ENCODE measurements at places on chromosomes 4 and X. TPM values are rescaled to one million over a fixed set of nuclear protein-coding genes. Genes with fewer than 3 reads are reported as not detected.

Gene PRPS2
- 22.5 TPM for total RNA-seq

Gene PARM1
- total RNA-seq, result 18.9 TPM

Gene ODAM
- total RNA-seq, result not detected

Gene TBC1D19
- 29.8 TPM for total RNA-seq

Gene FHDC1
- total RNA-seq, result 12.2 TPM

Gene EDA
- total RNA-seq, result 7.6 TPM

Gene GLRA3
- total RNA-seq, result not detected

Gene ASB11
- 4.8 TPM for total RNA-seq

Gene SMIM10
- total RNA-seq, result 2.3 TPM

Gene NSG1
- total RNA-seq, result 13.3 TPM

Gene NEXMIF
- 1.7 TPM for total RNA-seq

Gene XIAP
- total RNA-seq, result 34.6 TPM

Gene NPFFR2
- not detected for total RNA-seq

Gene NHSL2
- 6.9 TPM for total RNA-seq

Gene ACSL4
- 34.9 TPM for total RNA-seq

Gene CPE
- total RNA-seq, result 87.3 TPM

Gene DUSP21
- not detected for total RNA-seq

Gene NOX1
- not detected for total RNA-seq

Gene MAGEA10
- not detected for total RNA-seq

Gene FAM47E
- 2.1 TPM for total RNA-seq

Gene PCDH7
- total RNA-seq, result 42.6 TPM

Gene TACR3
- 0.49 TPM for total RNA-seq

Gene FAM149A
- 5.3 TPM for total RNA-seq

Gene RGN
- total RNA-seq, result 3.7 TPM

Gene HTN3
- not detected for total RNA-seq

Gene PCDH11X
- 4.1 TPM for total RNA-seq

Gene CT83
- total RNA-seq, result not detected

Gene GUCY1A1
- total RNA-seq, result 15.1 TPM
